ENCODE measurements at places on chromosomes 6 and 20.

- DNase-seq, result no peak
Observed at GRCh38 chr20:4413314-4414049, 308.2 kb upstream of the PRND start.

- no peak for DNase-seq
Observed at GRCh38 chr6:57085471-57085870, 4.5 kb upstream of the ZNF451 start.

DNA sequence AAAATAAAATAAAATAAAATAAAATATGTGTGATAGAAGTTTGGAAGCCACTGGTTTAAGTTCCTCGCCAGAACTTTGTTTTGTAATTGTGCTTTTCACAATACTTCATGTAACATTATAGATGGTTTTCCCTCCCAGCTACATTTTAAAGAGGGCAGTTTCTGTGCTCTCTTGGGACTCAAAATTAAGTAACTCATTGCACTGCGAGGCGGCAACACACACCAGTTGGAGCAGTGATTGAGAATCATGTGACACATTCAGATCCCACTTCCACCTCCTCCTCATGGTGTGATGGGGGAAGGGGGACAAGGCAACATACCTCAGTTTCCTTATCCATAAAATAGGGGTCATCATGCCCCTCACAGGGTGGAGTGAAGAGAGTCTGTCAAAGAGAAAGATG is 7.5 kb downstream of the C2 start:
- DNase-seq, result no peak

GRCh38 chr20:46324960-46325703 is 16.8 kb upstream of the CDH22 start:
- peak; percentile 64 for DNase-seq

- DNase-seq, result no peak
Observed at GRCh38 chr6:53199156-53199555, 50.5 kb upstream of the GCM1 start.
